ENCODE measurements at places on chromosomes 6 and 20.

GRCh38 chr6:17580518-17581048 is 19.5 kb upstream of the FAM8A1 start:
- DNase-seq, result no peak

DNA sequence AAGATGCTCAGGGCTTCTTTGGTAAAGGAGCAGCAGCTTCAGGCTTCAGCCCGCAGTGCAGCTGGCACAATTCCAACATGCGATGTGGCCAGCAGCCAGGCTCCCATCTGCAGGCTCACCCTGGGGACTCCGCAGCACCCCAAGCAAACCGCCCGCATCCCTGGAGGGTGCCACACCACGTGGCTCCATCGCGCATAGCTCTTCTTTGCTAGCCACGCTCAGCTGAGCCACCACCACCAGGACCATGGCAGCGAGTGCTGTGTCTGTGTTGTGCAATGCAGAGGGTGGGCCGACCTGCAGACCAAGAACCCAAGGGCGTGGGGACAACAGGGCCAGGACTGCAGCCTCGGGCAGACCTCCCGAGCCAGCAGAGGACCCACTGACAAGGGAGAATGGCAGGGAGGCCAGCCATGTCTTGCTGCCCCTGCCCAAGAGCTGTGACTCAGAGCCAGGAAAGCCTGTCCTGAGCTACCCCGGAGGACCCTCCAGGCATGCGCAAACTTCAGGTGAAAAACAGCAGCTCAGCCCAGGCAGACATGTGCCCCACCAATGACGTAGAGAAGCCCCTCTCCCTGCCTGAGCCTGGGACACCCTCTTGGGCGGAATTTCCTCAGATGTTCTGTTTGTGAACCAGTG is 87.8 kb downstream of the GINS1 start:
- DNase-seq, result no peak

DNA sequence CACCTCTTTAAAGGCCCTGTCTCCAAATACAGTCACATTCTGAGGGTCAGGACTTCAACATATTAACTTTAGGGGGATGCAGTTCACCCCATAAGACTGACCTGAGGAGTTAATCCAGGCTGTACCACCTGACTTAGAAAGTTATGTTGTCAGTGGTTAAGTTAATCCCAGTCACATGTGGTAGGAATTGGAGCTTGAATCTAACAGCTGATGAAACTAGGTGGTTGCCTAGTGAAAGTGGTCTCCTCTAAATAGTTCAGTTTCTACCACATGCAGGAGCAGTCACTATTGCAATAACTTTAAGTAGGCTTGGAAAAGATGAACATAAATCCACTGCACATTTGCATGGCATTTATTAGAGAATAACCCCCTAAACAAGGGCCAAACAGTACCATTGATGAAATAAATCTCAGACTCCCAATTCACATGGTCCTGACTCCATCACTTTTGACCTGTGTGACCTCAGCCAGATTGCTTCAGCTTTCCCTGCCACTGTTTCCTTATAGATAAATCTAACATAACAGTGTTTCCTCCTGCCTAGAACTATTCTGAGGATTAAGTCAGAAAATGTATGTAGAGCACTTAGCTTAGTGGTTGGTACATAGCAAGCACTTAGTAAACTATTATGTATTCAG is 20.1 kb downstream of the SAMD5 start:
- DNase-seq, result no peak

- no peak for DNase-seq
Observed at GRCh38 chr6:155245831-155246230, 18.0 kb upstream of the CLDN20 start.

- DNase-seq, result no peak
Observed at GRCh38 chr6:40282986-40283385, 304.2 kb downstream of the LRFN2 start.

- no peak for DNase-seq
Observed at GRCh38 chr6:57313711-57314471, 3.5 kb upstream of the PRIM2 start.

- DNase-seq, result no peak
Observed at GRCh38 chr20:38751360-38751976, 3.2 kb downstream of the ACTR5 start.

DNA sequence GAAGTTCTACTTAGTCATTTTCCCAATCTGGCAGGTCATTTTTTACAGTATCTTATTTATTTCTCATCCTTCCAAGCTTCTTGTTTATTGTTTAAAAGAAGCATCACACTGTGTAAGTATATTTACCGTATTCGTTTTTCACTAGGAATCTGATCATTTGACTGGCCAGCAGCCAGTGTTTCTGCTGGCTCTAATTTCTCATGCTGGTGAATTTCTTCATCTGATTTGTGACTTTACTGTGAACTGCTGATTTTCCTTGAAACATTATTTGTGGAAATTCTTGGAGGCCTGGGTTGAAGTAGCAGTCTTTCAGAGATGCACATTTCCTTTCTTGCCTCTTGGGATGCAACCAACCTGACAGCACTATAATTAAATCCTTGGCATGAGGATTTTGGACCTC is 65.9 kb downstream of the PREP start:
- DNase-seq, result no peak

DNA sequence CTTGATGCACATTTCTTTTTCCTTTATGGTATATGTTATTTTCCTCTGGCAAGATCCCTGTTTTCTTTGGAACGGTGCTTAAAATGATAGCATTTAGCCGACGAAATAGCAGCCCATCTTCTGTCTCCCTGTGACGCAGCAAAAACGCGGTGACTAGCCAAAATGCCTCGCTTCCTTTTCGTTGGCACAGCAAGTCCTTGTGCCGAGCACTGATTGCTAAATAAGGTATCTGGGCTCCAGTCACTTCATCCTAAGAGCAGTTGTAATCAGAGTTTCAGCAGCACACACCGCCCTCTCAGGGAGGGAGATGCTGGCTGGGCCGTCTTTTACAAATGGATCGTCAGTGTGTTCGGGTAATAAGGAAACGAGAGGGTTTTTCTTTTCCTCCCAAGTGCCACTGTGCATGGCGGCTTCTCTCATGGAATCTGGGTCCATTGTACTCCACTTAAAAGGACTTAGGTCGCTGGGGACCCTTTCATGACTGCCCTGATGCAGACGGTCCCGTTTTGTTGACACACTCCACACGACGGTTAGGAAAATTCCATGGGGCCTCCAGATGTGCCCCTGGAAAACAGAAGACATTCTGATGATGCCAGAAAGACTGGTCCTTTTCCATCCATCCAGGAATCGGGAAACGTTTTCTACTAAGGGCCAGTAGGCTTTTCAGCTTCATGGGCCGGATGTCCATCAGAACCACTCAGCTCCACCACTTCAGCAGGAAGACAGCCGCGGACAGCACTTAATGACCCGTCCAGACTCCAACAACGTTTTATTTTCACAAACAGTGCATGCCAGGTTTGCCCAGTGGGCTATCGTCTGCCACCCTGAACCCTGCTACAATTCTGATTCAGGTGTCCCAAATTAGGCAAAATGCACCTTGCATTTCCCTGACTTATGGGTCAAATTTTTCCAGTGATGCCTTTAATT is 185.5 kb downstream of the CDH4 start:
- DNase-seq, result no peak

DNA sequence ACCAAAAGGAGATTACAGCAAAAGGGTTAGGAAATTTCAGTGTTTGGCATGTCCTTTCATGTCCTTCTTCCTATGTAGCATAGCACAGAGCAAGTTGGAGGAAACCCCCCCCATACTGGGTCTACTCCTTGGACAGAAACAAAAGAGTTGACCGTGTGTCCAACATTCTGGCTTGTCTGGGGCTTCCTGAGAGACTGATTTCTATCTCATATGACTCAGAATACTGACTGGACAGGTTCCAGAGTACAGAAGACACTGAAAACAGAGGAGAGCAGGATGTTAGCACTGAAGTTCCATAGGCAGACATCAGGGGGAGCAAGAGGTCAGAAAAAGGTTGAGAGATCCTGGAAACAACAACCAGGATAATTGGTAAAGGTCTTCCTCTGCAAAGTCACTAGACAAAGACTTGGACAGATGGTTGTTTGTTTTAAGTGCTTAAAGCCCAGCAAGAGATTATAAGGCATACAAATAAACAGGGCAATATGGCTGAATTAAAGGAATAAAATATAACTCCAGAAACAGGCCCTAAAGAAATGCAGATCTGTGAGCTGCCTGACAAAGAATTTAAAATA is 48.4 kb downstream of the USP49 start:
- DNase-seq, result peak; percentile 20

DNA sequence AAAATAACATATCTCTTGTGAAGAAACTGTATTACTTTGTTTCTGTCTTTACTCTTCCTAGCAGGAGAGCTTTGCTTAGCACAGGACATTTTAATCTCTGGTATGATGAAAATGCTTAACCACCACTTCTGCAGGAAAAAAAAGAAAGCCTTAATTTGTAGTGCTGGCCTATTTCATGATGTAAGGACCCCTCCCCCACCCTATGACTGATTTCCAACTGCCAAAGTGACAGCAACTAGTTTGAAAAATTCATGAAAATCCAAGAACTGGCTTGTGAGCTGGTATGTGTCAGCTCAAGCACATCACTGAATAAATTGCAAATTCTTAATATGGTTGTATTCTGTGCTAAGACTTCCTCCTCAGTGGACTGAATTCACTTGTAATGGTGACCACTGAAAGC is 125.3 kb downstream of the REV3L start:
- DNase-seq, result no peak

DNA sequence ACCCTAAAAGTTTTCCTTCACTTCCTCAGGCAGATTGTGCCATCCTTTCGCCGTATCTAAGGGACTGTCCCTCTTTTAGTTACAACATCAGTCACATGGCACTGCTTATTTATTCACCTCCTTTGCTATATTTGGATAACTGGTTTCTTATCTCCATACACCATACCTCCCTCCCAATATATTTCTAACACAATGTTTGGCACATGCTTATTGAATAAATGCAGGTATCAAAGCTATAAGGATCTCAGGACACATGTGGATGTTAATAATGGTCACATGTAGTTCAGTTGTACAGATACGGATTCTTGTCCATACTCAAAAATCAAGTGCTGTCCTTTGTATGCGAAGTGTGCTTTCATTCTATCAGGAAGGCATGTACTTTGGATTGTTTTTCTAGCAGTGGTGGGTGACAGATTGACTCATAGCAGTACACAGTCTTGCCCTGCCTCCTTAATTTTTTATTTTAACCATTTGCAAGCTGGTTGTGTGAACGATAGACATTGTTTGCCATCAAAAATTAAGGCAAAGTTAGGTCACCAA is 407.1 kb upstream of the RUNX2 start:
- no peak for DNase-seq

- DNase-seq, result no peak
Observed at GRCh38 chr20:11128220-11128718, 454.5 kb upstream of the JAG1 start.

GRCh38 chr6:114941078-114941477 is 598.3 kb upstream of the HS3ST5 start:
- DNase-seq, result peak; percentile 39

- no peak for DNase-seq
Observed at GRCh38 chr6:137219664-137220252, 573 bp upstream of the IFNGR1 start.

DNA sequence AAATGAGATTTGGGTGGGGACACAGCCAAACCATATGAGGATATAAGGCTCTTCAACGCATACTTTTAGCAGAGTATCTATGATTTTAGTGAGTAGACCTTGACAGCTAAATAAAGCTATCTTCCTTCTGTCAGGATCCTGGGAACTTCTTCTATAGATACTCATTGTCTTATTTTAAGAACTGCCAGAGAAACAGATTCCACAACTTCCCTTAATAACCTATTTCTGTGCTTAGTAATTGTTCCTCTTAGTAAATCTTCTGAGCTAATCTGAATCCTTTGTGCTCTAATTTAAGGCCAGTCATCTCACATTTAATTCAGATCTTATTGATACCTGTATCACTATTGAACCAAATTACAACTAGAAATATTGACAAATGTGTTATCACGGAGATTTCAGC is 64.0 kb upstream of the CEP85L start:
- no peak for DNase-seq

DNA sequence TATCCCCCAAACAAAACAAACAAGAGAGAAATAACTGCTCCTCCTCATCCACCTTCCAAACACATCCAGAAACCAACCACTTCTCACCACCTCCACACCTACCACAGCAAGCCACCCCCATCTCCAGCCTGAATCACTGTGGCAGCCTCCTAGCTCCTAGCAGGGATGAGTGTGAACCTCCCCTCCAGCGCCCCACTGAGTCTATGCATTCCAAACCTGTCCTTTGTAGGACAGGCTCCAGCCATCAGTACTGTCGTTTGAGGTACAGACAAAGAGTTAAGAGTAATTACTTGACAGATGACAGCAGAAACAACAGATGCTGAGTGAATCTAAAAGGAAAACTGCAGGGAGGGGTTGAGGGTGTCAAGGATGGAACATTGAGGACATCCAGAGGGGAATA is 2.4 kb downstream of the METTL24 start:
- no peak for DNase-seq

DNA sequence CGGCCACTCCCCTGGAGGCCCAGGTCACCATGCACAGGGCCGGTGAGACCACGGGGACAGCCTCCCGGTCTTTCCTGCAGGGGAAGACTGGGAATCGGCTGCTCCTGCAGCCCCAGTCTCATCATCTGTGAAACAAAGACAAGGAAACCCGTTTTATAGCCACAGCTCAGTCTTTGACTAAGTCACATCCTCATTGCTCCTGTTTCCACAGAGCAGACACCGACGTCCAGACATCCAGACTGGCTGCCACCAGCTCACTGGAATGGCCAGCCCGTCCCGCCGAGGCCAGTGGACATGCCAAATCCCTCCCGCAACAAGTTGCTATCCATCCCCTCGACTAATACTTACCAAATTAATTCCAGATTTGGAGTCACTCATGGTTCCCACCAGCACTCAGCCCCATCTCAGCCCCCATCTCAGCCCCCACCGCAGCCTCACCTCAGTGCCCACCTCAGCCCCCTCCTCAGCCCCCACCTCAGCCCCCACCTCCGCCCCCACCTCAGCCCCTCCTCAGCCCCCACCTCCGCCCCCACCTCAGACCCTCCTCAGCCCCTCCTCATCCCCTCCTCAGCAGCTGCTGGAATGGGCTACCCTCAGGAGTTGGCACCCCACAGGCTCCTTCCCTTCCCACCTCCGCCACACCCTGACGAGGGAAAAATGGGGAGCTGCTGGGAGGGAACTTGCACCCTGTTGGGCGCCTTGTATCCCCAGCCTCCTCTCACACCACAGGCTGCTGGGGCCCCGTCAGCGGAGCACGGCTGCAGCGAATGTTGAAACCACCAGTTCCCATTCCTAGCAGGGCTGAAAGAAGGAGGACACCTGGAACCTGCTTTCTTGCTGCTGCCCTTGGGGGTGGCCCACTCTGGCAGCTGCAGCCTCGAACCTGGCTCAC is 48.7 kb downstream of the YTHDF1 start:
- DNase-seq, result no peak

- DNase-seq, result no peak
Observed at GRCh38 chr20:36117638-36118037, 36.9 kb upstream of the EPB41L1 start.

GRCh38 chr6:43977404-43978111 is 149.7 kb downstream of the MRPL14 start:
- DNase-seq, result no peak

GRCh38 chr6:149965194-149966020 is 1.7 kb downstream of the ULBP1 start:
- no peak for DNase-seq

Measured in NCI-H2081 treated with DMSO at 0.1 percent for 48 hours (cell line).